Stimulated activated CD8-positive, alpha-beta memory T cell treated with anti-CD3 and anti-CD28 coated beads, Interleukin-7, amount 100 ng/mL, for 1 hour (primary cell): ENCODE measurements at places on chromosomes 4 and X.

- DNase-seq, result no peak
These were observed 367.0 kb downstream of the BCOR start for GRCh38 chrX:39730662-39731329.

DNA sequence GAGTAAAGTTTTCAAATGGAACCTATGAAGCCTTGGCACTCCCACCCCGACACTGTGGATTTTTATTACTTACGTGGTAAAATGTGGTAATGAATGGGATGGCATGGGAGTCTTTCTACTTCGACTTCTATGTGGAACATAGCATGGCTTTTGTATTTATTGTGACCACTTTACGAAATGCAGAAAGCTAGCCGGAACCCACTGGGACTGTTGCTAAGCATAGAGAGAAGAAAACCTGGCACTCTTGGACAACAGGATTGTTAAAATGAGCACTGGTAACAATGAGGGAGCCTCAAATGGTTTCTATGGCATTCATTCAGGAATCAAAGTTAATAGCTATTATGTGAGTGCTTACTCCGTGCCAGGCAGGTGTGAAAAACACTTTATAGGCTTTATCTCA lies 113.3 kb downstream of the PDS5A start:
- DNase-seq, result no peak

GRCh38 chr4:82450966-82451755 lies 20.8 kb downstream of the ENOPH1 start:
- DNase-seq, result no peak

GRCh38 chrX:8579602-8580001 lies 115.0 kb downstream of the VCX3B start:
- no peak for DNase-seq

GRCh38 chr4:94507708-94508107 lies 56.0 kb downstream of the PDLIM5 start:
- no peak for DNase-seq

DNA sequence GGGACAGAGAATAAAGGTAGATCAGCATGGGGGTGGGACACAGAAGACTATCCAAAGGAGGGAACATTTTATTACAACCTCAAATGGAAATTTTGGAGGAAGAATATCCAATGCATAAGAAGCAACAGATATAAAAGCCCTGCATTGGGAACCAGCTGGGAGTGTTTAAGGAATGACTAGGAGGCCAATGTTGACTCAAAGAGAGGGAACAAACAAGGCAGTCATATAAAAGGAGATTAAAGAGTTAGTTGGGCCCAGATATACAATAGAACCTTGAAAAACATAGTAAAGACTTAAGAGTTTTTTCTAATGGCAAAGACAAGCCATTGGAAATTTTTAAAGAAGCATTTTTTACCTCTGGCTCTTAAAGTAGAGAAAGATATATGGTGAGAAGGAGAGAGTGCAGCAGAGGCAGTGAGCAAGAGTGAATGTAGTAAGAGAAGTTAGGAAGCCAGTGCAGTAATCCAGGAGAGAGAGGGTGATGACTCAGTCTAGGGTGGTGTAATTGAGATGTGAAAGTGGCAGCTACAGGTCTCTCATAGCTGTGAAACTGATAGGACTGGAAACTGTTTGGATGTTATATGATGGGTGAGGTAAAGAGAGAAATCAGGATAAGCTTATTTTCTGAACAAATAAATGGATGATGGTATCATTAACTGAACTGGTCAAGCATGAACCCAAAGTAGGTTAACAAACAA lies 182.2 kb upstream of the ATOH1 start:
- DNase-seq, result no peak

GRCh38 chr4:182228991-182229577 lies 14.1 kb upstream of the TENM3 start:
- DNase-seq, result no peak

DNA sequence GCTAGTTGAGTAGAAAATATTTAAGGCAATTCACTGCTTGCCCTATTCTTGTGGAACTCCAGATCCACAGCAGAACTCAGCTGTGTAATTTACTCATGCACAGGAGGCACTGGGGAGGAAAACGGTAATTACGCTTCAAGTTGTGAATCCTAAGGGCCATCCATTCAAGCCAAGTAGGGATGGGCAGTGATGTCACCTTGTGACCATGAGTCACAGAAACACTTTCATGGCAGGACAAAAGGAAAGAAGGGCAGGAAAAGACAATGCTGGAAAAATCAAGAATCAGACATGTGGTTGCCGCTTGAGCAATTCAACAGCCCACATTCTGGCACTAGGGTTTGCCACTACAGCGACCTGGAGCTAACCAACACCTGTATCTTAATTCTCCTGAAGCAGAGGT lies 1.4 kb downstream of the PAQR3 start:
- no peak for DNase-seq

DNA sequence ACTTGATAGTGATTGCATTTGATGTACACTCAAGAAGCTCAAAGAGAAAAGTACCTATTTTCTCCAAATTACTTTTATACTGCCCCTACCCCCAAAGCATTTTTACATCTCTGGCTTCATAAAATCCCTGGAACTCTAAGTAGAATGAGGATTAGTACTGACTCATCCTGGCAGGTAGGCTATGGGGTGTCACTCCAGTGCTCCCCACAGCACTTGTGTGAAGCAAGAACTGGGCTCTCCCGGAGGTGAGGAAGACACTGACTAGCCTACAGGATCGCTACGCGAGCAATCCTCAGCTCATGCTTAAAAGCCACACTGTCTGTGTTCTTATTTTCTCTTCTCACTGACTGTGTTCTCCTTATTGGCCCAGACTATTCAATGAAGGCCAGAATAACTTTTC lies 90.4 kb upstream of the NDP start:
- no peak for DNase-seq

DNA sequence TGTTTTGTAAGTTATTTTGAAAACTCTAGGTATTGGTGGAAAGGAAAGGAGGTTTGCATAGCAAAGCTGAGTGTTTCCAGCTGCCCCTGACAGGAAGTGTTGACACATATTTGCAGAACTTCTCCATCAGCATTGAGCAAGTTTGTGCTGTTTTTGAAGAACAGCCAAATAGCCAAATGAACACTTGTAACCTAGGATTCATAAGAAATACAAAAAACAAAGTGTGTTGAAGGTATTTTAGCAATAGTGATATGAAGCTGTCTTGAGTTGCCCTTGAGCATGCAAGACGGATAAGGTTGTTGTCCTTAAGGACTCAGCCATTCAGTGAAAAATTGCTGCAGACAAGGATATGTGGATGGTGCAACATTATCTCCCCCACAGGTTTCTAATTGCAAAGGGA lies 68.3 kb upstream of the PGM2 start:
- no peak for DNase-seq

DNA sequence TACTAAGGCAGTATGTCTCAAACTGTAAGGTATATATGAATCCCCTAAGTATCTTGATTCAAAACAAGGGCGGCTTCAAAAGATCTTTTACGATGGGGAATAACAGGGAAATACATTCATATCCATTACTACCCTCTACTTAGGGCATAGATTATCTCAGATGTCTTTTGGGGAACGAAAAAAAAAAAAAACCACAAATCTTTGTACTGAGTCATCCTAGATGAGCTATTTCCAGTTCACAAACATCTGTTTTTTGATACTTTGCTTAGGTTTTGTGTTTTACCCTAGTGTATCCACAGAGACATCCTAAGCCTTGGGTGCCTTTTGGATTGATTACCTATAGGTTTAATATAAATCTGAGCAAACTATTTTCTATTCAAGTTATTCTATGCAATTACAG lies 457.2 kb downstream of the NLGN4X start:
- no peak for DNase-seq
